Right ventricle myocardium superior (tissue), 1 donor: ENCODE measurements at places on chromosomes 7 and 10.

GRCh38 chr7:111951052-111951451 lies 255.1 kb downstream of the DOCK4 start:
- no peak for DNase-seq

- no peak for DNase-seq
Measured at GRCh38 chr10:126101736-126102135, 205.4 kb downstream of the FANK1 start.

GRCh38 chr7:44284881-44285541 lies 40.4 kb downstream of the CAMK2B start:
- DNase-seq: peak; percentile 22

DNA sequence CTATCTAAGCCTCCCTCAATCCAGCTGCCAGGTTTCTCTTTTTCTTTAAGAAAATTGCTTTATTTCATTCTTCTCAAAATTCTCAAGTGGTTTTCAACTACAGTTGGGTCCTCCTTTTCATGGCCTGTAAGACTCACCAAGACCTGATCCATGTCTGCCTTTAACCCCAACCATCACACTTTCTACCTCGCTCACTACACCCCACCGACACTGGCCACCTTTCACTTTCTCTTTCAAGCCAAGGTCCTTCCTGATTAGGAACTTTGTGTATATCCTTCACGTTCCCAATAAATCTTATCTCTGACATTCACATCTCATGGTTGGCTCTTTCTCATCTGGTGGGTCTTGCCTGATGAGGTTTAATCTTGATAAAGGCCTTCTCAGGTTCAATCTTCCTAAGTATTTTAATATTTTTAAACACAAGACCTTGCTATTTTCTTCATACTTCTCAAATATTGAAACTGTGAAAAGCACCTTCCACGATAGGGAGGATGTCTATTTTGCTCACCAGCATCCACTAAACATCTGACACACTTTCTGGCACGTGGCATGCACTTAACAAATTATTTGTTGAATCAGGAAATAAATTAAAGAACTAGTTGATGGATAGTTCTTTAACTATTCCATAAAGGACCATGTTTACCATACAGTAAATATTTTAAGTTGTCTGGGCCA lies 624.8 kb downstream of the GRID1 start:
- DNase-seq: no peak

- no peak for DNase-seq
Measured at GRCh38 chr7:21996641-21997040, 50.9 kb upstream of the CDCA7L start.

- peak; percentile 69 for DNase-seq
Measured at GRCh38 chr7:100493476-100494264, 9.9 kb downstream of the NYAP1 start.

DNA sequence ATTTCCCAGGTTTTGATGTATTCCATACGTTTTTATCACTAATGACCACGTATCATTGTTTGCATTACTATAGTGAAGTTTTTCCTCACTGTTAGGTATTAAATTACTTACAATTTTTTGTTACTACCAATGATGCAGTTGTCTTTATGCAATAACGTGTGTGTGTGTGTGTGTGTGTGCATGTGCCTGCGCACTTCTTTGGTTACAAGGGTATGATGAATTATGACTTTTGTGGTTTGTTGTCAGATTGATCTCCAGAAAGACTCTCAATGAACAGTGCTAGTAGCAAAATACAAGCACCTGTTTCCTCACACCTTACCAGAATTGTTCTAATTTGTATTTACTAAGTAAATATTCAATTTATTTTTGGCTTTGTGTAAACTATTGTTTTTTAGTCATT lies 51.5 kb downstream of the MCMBP start:
- no peak for DNase-seq

DNA sequence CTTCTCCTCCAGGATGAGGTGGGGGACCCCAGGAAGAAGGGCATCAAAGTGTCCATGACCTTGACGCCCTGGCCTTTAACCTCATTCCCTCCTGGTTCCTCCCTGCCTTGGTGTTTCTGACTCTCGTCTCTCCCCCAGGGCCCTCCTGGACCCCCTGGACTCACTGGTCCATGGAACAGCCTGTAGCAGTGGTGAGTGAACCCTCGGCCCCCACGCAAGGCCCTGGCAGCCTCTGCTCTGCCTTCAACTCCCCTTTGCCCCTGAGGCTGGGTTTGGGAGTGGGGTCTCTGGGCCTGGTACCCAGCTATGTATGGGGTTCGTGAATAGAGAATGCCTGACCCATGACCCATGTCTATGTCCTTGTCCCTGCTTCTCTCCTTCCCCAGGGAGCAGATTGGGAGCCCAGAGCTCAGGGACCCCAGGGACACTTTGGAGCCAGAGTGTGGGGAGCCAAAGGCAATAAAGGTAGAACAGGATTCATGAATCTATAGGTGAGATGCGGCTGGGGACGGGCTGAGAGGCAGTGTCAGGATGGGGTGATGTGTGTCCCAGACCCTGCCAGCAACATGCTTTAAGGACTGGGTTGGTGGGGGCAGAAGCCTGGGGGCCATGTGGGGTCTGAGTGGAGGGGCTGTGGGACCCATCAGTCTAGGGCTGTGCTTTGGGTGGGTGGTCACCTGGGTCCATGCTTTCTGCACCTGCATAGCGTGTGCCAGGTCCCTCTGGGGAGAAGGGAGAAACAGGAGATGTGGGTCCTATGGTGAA lies 18.4 kb upstream of the VOPP1 start:
- DNase-seq: no peak

GRCh38 chr10:56329961-56330360 lies 31.1 kb downstream of the ZWINT start:
- DNase-seq: no peak

- no peak for DNase-seq
Measured at GRCh38 chr10:121511943-121512342, 86.3 kb downstream of the FGFR2 start.

DNA sequence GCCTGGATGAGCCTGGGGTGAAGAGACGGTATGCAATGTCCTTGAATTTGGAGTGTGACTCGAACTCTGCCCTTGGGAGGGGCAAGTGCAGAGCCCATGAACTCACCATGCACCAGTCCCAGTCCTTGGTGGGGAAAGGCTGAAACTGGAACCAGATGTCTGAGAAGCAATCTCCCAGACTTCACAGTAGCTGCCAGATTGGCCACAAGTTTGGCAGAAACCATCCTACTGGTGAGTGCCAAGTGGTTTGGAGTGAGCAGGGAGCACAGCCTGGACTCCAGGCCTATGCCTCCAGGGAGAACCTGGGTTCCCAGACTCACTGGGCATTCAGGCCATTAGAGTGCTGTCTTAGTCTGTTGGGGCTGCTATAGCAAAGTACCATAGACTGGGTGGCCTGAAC lies 99.6 kb upstream of the LYZL1 start:
- DNase-seq: no peak

GRCh38 chr7:43460733-43461348 lies 122.1 kb upstream of the STK17A start:
- no peak for DNase-seq

DNA sequence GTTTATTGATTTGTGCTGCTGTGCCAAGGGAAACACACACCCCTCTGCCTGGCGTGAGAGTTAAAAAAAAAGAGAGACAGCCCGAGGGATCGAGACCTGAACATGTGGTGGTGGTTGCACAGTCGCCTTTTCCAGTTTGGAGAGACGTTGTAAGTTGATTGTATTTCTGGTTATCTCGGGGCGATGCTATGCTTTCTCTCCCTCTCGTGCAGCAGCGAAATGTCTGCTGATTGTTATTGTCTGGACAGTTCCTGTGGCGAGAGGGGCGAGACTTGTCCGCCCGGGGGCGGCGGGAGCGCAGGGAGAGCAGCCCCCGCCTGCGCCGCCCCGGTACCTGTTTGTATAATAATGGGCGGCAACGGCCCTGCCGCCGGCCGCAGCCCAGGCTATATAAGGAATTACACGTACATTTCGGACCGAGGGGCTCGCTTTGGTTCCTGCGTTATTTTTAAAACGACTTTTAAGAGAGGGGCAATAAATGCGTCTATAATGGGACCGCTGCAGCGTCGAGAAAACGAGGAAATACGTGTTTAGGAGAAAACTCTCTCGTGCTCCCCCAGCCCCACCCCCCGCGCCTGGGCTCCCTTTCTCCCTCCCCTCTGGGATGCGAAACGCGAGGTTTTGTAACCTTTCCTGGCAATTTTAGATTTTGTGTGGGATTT lies 1.7 kb downstream of the ZEB1 start:
- peak; percentile 62 for DNase-seq

- DNase-seq: no peak
Measured at GRCh38 chr10:96902731-96903358, 70.7 kb downstream of the LCOR start.

GRCh38 chr10:98391578-98391991 lies 23.4 kb downstream of the PYROXD2 start:
- peak; percentile 83 for DNase-seq

- no peak for DNase-seq
Measured at GRCh38 chr7:135597926-135598305, 40.2 kb downstream of the NUP205 start.

DNA sequence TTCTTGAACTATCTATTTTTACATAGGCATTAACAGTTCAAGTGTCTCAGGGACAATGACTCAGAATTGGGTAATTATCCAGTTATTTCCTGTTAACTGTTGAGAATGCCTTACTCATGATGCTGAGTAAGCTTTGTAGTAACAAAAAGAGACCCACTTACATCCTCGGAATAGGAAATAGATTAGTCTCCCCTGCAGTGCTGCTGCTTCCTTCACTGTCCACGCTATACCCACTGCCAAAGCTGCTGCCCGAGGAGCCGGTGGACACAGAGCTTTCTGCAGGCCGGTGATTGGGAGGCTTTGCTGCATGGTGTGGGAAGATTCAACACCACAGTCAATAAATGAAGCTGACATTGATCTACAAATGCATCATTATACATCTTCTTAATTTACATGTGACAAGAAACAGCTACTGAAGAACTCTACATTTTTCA lies 357.1 kb downstream of the PCLO start:
- no peak for DNase-seq

DNA sequence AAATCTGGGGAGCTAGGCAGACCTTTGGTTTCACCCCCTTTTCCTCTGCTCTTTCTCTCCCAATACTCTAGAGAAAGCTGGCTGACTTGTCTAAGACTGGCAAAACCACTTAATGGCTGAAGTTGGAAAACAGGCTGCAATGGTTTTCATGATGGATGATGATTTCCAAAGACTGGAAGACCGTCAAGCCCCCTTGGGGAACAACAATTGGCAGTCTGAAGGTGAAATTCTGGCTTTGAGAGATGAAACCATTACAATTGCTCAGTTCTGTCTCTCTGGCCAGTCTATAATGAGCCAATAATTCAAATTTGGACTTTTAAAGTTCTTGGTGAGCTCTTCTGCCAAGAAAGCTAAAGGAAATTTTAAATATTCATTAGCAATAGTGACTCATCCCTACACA lies 680.5 kb downstream of the PARD3 start:
- no peak for DNase-seq

DNA sequence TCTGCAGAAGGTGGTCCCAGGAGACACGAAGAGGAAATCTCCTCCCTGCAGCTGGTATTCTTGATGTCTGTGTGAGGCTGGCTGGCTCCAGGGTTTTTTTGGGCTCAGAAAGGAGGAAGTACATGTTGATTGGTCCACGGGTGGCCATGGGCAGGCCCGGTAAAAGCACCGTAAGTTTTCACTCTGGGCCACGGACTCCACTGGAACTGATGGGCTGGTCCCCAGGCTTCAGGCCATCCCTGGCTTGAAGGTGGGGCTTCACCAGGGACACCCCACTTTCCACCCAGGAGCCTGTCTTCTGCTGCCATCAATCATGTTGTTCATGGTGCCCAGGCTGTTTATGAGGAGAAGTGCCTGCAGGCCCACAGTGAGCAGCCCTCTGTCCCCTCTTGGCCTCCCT lies 736.8 kb downstream of the PCDH15 start:
- DNase-seq: no peak

DNA sequence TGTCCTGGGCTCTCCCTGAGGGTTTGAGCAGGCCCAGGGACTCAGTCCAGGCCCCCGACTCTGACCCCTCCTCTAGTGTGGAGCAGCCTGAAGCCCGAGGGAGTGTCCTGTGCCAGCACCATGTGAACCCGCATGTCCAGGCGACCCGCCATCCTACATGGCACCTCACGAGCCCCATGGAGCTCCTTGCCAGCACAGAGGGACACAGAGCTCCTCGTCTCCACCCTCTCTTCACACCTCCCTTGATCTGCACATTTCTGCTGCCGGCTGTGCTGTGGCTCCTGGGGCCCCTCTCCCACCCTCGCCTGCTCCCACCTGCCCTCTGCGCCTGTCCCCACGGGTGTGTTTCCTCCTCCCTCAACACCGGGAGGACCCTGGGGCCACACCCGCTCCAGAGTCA lies 103.5 kb downstream of the ADARB2 start:
- DNase-seq: no peak

DNA sequence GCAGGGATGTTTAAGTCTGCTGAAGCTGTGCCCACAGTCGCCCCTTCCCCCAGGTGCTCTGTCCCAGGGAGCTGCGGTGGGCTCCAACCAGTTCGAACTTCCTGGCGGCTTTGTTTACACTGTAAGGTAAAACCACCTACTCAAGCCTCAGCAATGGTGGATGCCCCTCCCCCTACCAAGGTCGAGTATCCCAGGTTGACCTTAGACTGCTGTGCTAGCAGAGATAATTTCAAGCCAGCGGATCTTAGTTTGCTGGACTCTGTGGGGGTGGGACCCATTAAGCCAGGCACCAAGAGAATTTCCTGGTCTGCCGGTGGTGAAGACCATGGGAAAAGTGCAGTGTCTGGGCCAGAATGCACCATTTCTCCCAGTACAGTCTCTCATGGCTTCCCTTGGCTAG lies 56.0 kb downstream of the CCDC7 start:
- no peak for DNase-seq

DNA sequence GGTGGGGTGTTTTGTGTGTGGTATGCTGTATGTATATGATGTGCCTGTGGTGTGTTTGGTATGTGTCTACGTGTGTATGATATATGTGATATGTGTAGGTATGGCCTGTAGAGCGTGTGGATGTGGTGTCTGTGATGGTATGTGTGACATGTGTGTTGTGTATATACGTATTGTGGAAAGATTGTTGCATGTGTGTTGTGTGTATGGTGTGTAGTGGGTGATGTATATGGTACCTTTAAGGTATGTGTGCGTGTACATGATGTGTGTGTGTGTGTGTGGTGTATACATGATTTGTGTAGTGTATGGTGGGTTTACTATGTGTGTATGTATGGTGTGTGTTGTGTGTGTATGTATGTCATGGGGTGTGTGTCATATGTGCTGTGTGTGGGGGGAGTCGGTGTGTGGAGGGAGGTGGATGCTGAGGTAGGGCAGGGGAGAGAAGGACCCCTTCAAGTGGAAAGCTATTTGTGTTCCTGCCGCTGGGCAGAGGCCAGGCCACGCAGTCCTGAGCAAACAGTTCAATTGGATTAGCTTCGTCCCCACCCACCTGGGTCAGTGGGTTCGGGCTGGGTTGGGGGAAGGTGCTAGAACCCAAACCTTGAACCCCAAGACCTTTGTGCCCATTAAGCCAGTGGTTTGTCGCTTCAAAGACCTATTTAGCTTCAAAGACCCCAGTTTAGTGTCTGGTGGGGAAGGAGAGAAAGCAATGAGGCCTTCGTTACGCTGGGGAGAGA lies 1.9 kb upstream of the TRPV6 start:
- no peak for DNase-seq

DNA sequence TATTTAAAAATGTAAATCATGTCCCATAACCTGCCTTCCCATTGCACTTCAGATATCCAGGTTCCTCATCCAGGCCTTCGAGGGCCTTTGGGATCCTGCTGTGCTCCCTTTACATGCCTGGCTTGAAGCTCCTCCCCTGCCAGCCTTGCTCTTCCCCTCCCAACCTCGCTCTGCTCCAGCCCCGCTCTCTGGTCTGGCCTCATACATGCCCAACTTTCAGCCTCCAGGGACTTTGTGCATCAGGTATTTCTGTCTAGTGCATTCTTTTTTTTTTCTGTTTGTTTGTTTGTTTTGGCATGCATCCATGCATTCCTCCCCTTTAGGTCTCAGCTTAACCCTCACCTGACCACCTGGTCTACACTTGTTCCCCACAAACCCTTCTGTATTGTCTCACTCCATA lies 160.3 kb downstream of the SNX10 start:
- no peak for DNase-seq
